ENCODE measurements at places on chromosomes 1 and 21.

- no peak for DNase-seq
Measured at GRCh38 chr1:32818804-32819541, 1.5 kb downstream of the S100PBP start.

- DNase-seq = no peak
Measured at GRCh38 chr1:232688398-232688797, 58.5 kb upstream of the SIPA1L2 start.

- no peak for DNase-seq
Measured at GRCh38 chr1:23140940-23141596, 27.6 kb downstream of the LUZP1 start.

DNA sequence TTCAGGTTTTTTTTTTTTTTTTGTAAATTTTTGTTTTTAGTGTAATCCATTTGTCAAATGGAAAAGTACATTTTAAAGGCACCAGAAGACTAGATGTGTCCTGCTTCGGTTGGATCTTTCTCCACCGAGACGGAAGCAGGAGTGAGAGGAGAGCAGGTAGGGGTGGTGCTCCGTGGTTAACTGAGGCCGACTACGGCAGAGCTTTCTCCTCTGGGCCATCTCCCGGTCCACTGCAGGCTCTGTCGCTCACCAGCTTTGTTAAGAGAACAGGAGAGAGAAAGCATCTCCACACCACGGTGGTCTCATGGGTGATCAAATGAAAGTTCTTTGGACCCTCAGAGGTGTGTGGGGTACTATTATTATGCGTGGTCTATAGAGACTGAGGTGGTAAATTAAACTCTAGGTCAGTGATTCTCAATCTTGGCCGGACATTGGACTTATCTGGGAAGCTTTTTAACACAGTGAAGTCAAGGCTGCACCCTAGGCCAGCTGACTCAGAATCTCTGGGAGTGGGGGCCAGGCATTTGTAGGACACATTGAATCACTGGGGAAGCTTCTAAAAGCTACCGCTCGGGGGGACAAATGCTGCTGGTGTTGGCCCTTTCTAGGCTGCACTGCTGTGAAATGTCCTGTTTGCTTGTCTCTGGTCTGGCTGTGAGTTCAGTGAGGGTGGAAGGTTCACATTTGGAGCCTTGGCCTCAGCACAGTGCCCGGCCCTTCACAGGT lies 25.0 kb downstream of the ABCA4 start:
- DNase-seq = no peak

GRCh38 chr1:221264848-221265247 lies 385.6 kb downstream of the HLX start:
- no peak for DNase-seq

- DNase-seq = no peak
Measured at GRCh38 chr1:145782272-145783099, 41.4 kb downstream of the RNF115 start.

GRCh38 chr1:158972841-158973240 lies 36.9 kb upstream of the IFI16 start:
- DNase-seq = no peak
